ENCODE measurements at places on chromosomes 7 and 10.

GRCh38 chr10:45441239-45442190 is 67.5 kb downstream of the ALOX5 start:
- DNase-seq: no peak

DNA sequence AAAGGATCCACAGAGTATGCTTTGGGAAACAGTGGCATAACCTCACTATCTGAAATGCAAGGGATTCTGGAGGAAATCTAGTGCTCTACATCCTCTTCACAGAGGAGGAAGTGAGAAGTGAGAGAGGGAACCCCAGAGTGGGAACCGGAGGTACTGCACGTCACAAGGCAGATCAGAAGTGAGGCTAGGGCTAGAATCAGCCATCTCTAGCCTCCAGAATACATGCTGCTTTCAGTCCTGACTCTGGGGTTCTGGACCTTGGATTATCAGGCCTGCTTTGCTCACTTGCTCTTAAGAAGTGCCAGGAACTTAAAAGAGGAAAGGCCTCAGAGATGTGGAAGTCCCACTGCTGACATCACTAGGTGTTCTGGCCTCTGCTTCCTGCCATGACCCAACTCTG is 25.7 kb downstream of the ZNF503 start:
- no peak for DNase-seq

DNA sequence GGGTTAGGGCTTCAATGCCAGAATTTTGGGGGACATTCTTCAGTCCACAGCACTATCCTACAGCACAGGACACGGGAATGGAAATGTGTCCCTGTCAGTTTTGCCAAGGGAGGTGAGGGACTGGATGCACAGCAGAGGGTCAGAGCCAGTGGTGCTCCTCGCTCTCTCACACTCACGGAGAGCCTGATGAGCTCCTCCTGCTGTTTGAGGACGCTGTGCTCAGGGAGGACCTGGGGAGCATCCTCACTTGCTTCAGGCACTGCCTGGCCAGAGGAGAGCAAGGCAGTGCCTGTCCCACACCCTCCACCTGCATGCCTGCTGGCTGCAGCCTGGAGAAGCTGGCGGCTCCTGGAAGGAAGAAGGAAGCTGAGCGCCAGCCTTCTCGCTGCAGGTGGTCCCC is 58.6 kb downstream of the RAMP3 start:
- DNase-seq: no peak

- DNase-seq: no peak
Measured at GRCh38 chr10:35400595-35401268, 64.4 kb downstream of the CCNY start.

DNA sequence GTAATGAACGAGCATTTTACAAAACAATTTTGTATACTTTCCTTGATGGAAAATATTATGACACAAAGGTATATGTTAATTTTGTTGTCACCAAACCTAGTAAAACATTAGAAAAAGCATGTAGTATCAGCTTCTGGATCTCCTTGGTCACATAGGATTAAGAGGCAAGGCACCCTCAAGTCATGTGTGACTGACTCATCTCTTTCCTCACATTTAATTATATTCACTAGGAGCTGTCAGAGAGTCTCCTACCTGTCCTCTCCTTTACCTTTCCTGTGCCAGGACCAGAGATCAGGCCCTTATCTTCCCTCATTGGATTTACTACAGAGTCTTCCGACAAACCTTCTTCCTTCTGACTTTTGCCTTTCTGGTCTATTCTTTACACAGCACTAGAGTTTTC is 111.3 kb upstream of the RPA3 start:
- no peak for DNase-seq

DNA sequence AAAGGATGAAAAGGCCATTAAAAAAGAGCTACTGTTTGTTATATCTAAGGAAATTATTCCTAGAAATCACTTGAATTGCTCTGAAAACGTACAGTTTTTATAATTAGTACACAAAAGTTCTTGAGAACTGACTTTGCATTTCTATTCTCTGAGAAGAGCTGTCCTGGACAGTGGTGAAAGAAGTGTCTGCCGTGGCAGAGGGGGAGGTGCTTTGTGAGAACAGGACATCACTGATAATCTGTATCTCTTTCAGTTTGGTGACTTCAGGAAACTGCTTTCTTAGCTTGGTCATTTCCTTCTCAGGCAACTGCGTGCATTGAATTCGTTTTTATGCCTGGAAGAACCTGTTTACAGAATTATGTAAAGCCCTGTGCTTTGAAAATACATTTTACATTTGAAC is 52.1 kb downstream of the POLL start:
- DNase-seq: no peak

- no peak for DNase-seq
Measured at GRCh38 chr10:118633786-118634185, 38.3 kb upstream of the PRLHR start.

DNA sequence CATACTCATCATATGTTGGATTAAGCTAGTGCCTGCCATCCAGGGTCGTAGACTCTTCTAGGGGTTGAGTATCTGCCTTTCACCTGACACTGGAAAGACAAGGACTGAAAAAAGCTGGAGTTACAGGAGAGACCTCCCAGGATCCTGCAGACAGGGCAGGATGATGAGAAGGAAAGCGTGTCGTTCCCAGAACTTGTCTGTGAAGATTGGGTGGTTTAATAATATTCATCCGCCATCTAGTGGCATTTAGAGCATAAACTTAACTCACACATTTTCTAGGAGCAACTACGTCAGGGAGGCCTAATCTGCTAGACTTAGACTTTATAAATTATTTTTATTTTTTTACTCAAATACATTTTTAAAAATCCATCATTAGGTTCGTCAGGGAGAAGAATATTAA is 59.6 kb downstream of the ADRB1 start:
- peak; percentile 15 for DNase-seq

DNA sequence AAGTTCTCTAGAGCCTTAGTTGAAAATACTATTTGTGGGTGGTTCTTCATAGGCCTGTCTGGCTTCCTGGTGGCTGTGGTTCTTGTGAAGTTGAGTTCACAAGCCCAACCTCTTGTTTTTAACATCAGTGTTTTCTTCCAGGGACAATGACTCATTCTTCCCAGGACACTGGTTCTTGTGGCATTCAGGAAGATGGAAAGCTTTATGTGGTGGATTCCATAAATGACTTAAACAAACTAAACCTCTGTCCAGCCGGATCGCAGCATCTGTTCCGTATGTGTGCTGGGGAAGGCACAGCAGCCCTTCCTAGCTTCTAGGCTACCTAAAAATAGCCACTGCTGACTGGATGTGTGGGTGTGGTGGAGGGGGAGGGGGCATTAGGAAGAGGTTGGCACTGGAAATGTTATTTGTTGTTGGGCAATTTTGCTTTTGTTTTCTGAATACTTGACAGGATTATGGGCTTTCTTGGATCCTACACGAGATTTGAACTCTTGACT is 3.9 kb downstream of the LSMEM1 start:
- DNase-seq: no peak

GRCh38 chr10:112115781-112116385 is 67.7 kb downstream of the GPAM start:
- DNase-seq: peak; percentile 63

GRCh38 chr10:9342885-9343570 is 1288.5 kb downstream of the GATA3 start:
- DNase-seq: no peak

DNA sequence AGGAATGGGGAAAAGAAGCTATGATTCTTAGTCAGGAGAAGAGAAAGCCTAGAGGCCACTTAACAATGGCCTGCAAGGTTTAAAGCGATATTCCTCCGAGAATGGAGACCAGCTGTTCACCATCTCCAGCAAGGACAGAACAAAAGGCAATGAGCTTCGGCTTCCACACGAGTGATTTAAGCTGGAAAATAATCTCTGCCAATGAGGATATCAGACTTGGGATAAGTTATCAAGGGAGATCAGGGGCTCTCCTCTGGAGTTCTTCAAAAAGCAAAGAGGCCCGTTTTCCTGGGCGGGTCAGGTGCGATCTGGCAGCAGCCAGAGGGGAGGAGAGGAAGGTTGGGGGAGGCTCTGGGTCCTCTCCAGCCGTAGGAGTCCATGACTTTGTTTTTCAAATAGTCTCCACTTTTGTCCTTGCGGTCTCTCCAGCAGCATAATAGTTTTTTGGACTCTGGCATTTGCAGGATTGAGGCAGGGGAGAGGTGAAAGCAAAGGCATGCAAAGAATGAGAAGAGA is 211.3 kb downstream of the SKIDA1 start:
- no peak for DNase-seq

- DNase-seq: no peak
Measured at GRCh38 chr10:52525761-52526160, 211.7 kb downstream of the DKK1 start.

GRCh38 chr10:58030208-58030607 is 237.5 kb downstream of the IPMK start:
- DNase-seq: no peak

DNA sequence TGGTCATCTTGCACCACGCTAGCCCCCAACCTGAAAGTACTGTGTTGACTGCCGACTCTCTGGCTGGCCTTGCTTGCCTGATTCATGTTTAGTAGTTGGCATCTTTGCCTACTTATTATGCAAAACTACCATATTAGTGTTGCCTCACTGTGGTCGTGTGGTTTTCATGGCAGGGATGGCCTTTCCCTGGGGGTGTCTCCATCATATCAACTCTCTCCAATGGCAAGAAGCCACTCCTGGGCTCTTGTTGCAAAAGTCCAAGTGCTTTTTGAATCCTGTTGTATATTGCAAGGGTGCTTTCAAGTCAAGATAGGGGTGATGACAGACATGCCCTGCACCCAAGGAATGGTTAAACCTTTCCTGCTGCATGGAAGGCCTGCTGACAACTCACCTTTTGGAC is 39.4 kb downstream of the ABLIM1 start:
- DNase-seq: no peak

DNA sequence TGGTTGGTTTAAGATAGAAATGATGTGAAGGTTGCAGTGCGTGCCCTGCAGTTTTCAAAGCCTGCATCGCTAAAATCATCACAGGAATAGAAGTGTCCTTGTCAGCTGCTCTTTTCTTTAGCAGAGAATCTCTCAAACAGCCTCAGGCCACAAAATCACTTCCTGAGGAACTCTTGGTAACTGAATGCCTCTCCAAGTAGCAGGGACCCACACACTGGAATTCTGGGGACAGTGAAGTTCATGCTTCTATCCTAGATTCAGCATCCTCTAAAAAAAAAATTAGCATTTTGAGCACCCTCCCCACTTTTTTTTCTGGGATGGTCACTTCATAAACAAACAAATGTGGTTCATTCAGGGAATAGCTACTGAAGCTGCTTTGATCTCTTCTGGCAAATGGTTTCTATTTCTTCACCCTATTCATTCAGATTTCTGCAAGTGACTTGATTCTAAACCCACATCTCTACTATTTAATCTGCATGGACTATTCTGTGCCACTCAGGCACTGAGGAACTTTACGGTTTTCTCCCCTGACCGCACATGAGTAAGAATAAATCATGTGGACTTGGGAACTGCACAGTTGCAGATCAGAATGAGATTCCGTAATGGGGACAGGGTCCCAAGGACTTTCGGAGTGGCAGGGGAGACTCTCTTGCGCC is 306.9 kb downstream of the FRMD4A start:
- no peak for DNase-seq

- no peak for DNase-seq
Measured at GRCh38 chr10:82277591-82277990, 402.6 kb downstream of the NRG3 start.

GRCh38 chr7:55478700-55479099 is 93.6 kb downstream of the VOPP1 start:
- no peak for DNase-seq

DNA sequence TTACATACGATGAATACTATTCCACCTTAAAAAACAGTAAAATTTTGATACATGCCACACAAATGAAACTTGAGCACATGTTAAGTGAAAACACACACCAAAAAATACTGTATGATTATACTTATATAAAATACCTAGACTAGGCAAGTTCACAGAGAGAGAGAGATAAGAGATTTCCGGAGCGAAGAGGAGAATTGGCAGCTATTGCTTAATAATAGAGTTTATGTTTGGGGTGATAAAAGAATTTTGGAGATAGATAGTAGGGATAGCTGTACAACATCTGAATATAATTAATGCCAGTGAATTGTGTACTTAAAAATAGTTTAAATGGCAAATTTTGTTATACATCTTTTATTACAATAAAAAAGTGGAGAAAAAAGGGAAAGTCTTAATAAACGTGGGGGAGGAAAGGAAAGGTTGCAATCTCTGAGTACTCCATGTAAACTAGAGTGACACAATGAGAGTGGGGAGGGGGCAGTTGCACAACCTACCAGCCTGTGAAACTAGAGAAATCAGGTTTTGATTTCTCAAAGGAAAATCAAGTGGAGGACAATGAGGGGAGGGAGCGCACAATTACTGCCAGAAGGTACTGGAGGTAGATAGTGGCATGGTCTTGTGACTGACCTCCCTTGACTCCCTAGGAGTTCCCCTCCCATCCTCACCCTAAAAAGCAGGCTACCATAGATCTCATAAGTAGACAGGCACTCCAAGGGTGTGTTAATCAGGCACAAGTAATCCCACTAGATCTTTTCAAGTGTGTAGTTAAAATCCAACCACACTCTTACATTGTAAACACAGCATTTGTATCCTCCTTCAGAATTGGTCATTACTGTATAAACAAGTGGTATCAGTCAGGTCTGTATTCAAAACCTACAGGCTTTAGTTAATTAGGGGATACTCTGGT is 31.6 kb upstream of the ANK3 start:
- no peak for DNase-seq

DNA sequence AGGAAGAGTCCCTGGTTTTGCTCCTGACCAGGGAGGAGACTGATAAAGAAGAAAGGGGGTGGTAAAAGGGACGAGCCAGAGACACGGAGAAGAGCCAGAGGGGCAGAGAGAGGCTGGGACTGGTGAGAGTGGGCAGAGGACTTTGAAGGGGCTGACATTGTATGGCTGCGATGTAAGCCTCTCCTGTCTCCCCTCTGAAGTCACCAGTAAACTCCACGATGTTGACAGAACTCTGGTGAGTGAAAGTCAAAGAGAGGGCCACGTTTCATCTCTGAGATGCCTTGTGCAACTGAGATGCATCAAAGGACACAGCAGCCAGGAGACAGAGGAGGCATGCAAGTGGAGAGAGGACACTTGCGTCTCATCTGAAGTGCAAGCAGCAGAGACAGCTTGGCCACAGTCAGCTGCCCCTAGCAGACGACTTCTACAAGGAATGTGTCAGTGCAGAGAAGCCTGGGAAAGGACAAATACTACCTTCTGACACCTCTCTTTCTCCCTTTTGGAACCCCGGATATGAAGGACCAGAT is 54.3 kb downstream of the SMKR1 start:
- DNase-seq: no peak

DNA sequence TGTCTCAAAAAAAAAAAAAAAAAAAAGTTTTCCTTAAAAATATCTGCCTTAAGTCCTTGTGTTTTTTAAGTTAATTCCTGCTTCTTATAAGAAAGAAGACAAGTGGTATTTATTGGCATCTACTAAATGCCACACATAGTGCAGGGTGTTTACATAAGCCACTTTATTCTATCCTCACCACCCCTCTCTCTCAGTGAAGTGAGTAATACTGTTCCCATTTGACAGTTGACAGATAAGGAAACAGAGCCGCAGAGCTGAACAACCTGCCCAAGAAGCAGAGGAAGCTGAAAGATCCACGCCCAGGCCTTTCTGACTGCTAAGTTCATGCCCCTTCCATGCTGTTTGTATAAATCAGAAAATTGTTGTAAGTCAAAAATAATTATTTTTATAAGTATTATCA is 54.1 kb downstream of the ABLIM1 start:
- peak; percentile 15 for DNase-seq

GRCh38 chr10:17059197-17059688 is 70.4 kb downstream of the CUBN start:
- DNase-seq: no peak
